Uterus (tissue), 4 donors: ENCODE measurements at places on chromosomes 16 and 17. TPM values are rescaled to one million over a fixed set of nuclear protein-coding genes. Genes with fewer than 3 reads are reported as not detected.

The HNF1B gene
- total RNA-seq = 0.29 TPM

- no peak for DNase-seq
Measured at GRCh38 chr17:42428141-42428944, 5.3 kb upstream of the CAVIN1 start.

GRCh38 chr17:68260051-68260762 lies 12.4 kb downstream of the AMZ2 start:
- DNase-seq = no peak

The KSR1 gene
- 22.6 TPM for total RNA-seq

GRCh38 chr17:82786427-82786826 lies 34.6 kb downstream of the TBCD start:
- DNase-seq = no peak

DNA sequence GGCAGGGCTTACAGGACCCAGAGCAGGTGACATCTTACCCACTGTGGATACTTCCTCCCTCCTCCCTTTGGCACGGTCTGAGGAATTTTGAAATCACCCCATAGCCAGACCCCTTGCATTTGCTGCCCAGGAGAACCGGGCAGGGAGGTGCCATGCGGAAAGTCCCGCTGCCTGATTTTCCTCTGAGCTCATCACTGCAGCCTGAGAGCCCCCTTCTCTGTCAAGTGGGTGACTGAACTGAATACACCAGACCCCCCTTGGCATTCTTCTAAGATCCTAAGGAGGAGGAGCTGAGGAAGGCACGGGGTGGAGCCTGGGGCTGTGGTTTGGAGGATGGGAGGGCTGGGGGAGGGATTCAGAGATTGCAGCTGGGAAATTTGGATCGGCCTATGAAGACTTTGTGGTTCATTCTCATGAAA lies 173.4 kb downstream of the RAB11FIP4 start:
- peak; percentile 45 for DNase-seq

DNA sequence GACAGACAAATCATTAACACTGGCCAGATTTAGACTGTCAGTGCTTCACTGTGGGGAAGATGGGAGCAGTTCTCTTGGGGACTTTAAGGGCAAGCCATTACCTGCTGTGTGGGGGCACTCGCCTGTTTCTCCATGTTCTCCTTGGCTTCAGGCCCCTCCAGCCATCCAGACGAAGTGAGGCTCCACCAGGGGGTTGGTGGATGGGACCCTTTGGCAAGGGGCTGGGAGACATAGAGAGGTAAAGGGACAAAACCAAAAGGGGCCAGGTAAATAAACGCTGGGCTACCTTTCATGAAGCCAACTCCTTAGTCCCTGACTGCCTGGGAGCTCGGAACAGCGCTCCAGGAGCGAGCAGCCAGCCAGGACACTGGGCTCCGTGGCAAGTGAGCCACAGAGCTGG lies 14.0 kb downstream of the TBX4 start:
- no peak for DNase-seq

- DNase-seq = no peak
Measured at GRCh38 chr16:65731833-65732232, 610.0 kb upstream of the CDH11 start.

DNA sequence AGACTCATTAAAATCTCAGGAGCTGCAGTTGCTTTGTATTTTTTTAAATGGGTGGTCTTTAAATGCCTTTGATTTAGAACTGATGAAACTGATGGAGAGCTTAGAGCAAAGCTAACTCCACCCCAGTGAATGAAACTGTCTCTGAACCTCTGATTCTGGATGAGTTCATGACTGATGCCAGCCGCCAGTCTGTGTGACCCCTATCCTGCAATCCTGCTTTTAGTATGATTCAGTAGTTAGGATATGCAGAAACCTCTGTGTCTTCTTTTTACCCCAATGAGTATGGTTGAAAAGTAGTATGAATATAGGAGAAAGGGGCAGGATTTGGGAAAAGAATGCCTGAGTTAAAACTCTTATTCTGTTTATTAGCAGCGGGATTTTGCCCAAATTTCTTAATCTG lies 12.3 kb upstream of the SALL1 start:
- no peak for DNase-seq

The TMEM235 gene
- not detected for total RNA-seq

DNA sequence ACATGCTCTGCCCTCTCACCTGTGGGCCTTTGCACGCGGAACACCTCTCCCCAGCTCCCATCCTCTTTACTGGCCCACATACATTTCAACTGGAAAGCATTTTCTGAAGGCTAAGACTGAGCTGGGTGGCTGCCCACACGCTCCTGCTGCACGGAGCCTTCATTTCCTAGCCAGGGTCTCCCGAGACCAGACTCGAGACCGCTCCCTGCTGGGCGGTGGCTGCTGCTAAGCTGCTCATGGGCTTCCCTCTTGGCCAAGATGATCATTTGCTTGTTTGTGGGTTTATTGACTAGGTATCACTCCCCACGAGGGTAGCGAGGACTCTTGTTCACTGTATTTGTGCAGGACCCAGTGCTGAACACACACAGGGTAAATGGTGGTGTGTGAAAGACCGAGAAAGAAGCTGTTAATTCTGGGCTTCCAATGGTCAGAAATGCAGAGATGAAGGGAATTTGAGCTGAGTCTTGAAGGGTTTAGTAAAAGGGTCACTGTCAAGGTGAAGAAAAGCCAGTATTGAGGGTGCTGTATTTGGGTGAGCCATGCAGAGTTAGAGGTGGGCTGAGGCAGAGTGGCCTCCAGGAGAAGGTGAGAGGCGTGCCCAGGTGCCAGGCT lies 907 bp downstream of the TRAPPC2L start:
- DNase-seq = peak; percentile 67

The ABCA9 gene
- 14.7 TPM for total RNA-seq

The OR1A1 gene
- total RNA-seq = not detected
